Stomach (tissue), 19 donors: ENCODE measurements at places on chromosomes 4 and X. TPM values are rescaled to one million over a fixed set of nuclear protein-coding genes. Genes with fewer than 3 reads are reported as not detected.

Gene DRD5
- not detected for total RNA-seq

Gene GC
- 14.5 TPM for total RNA-seq

Gene GAGE12H
- total RNA-seq = not detected

Gene CNKSR2
- 6.8 TPM for total RNA-seq

Gene ATP1B4
- not detected for total RNA-seq

Gene MAGEA1
- not detected for total RNA-seq

Gene BLOC1S4
- total RNA-seq = 31.5 TPM

Gene KCND1
- not detected for total RNA-seq

Gene PALLD
- 204 TPM for total RNA-seq

Gene TEX13C
- total RNA-seq = not detected

Gene CT47B1
- not detected for total RNA-seq

Gene TLR2
- total RNA-seq = 29.6 TPM

Gene FAM53A
- not detected for total RNA-seq

Gene NUP62CL
- not detected for total RNA-seq

Gene NKX6-1
- total RNA-seq = not detected

Gene SGMS2
- 85.8 TPM for total RNA-seq

Gene IL2
- total RNA-seq = not detected

Gene MAGEC3
- not detected for total RNA-seq

Gene RHOXF2
- total RNA-seq = not detected

Gene NAP1L2
- not detected for total RNA-seq

Gene CENPVL2
- total RNA-seq = not detected

Gene NXF2
- total RNA-seq = not detected

Gene CLCN4
- total RNA-seq = 7.6 TPM

Gene CTAG1B
- total RNA-seq = not detected

Gene GLRA2
- not detected for total RNA-seq

Gene ODAPH
- total RNA-seq = not detected

Gene SPINK2
- total RNA-seq = 2.3 TPM

Gene HSFX1
- total RNA-seq = not detected

Gene DMRTC1B
- not detected for total RNA-seq

Gene ARHGEF6
- 8.5 TPM for total RNA-seq

Gene CXCL11
- not detected for total RNA-seq

Gene DGAT2L6
- total RNA-seq = not detected

Gene GAB1
- total RNA-seq = 101 TPM

Gene AREG
- total RNA-seq = not detected

Gene EVC2
- total RNA-seq = 11.7 TPM

Gene HCFC1
- total RNA-seq = 61.6 TPM

Gene CACNA1F
- not detected for total RNA-seq

Gene ANOS1
- total RNA-seq = 10.8 TPM

Gene PPP1R2C
- not detected for total RNA-seq

Gene FRMPD3
- not detected for total RNA-seq

Gene SMIM31
- not detected for total RNA-seq

Gene HGFAC
- total RNA-seq = not detected

Gene SOD3
- 179 TPM for total RNA-seq

Gene RNF212
- not detected for total RNA-seq

Gene HTRA3
- 15.6 TPM for total RNA-seq

Gene CFAP99
- total RNA-seq = 1.4 TPM

Gene CPZ
- not detected for total RNA-seq

Gene CXorf58
- total RNA-seq = not detected

Gene ZAR1
- not detected for total RNA-seq

Gene MTMR8
- total RNA-seq = 1.3 TPM

Gene SLC49A3
- 9.4 TPM for total RNA-seq

Gene ADAD1
- not detected for total RNA-seq

Gene NSG1
- 1.2 TPM for total RNA-seq

Gene SOWAHB
- 2.9 TPM for total RNA-seq

Gene USP38
- total RNA-seq = 32.1 TPM

Gene COL4A6
- total RNA-seq = 30.8 TPM

Gene RAI2
- 10.1 TPM for total RNA-seq

Gene NALF2
- total RNA-seq = not detected
